ENCODE measurements at places on chromosomes 16 and 17.

- no peak for DNase-seq
Measured at GRCh38 chr17:9142772-9143494, 121.6 kb downstream of the NTN1 start.

- no peak for DNase-seq
Measured at GRCh38 chr16:83366228-83366627, 441.6 kb upstream of the HSBP1 start.

DNA sequence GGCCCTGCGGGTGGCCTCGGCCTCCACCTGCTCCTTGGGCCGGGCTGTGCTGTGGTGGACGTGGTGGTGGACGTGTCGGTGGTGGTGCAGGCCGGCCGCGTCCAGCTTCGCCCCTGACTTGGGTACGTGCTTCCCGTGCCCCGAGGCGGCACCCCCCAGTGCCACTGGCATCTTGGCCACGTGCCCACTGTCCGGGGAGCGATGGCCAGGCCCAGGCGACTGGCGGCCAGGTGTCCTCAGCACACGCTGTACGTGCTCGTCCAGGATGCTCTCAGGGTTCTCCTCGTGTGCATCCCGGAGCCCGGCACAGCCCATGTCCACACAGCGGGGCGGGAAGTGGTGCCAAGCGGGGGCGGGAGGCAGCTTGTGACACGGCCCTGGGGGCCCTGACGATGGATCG, 14.9 kb downstream of the PDIA2 start:
- DNase-seq: no peak

- DNase-seq: no peak
Measured at GRCh38 chr17:16470265-16470664, 21.7 kb downstream of the LRRC75A start.

GRCh38 chr17:16438173-16438556, 22.8 kb downstream of the TRPV2 start:
- no peak for DNase-seq

DNA sequence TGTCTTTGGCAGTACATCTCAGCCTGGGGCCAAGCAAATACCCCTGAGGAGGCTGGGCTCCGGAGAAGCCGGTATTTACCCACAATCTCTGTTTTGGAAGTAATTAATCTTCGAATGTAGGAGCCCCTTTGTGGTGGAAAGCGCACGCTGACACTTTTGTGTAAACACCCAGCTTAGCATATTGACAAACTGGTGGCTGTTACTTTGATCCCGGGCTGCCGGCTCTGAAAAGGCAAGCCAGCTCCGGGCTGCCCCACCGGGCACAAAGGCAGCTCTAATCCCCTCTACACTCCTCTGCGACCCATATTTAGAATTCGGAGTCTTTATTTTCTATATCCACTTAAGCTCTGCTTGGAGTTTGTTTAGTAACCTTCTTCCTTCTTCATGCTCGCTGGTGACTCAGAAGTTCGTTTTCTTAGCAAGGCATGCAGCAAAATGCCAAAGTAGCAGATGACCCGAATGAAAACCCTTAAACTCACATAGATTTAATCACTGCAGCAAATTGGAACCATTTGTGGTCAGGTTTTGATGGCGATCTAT, 144.0 kb upstream of the IRX3 start:
- peak; percentile 33 for DNase-seq

GRCh38 chr17:79650283-79650682, 39.4 kb upstream of the RBFOX3 start:
- DNase-seq: no peak

GRCh38 chr16:80027007-80027965, 426.7 kb upstream of the MAF start:
- peak; percentile 74 for DNase-seq

DNA sequence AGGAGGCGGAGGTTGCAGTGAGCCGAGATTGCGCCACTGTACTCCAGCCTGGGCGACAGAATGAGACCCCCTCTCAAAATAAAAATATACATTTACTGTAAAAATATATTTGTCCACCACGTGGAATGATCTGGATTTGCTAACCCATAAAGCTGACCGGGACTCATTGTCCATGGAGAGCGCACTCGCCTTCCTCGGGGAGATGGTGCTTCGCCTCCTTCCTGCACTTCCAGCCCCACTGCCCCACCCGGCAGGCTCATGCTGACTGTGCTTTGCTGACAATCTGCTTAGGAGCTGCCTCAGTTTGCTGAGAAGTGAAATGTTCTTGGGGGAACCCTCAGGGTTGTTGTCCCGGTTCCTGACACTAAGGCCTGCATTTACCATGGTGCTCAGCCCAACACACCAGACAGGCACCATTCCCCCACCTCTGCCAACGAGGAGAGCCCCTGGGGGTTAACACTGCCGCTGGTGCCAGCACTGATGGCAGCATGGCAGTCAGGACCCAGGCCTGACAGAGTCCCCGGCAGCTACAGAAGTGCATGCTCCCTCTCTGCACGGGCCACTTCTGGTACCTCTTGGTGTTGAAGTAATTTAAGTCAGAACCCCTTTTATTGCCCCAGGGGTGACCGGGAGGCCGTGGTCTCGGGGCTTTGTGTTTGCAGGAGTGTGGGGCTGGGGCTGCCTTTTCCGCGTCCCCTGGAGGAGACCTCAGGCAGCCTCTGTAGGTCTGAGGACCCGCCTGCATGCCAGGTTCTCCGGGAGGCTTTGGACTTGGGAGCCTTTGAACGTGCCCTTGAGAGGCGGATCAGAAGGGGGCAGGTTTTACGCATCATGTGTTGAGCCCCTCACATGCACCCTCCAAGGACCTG, 2.5 kb downstream of the NUBP2 start:
- no peak for DNase-seq

GRCh38 chr16:1771864-1772361, 570 bp upstream of the NME3 start:
- no peak for DNase-seq

- DNase-seq: no peak
Measured at GRCh38 chr17:27403480-27404005, 52.7 kb upstream of the KSR1 start.

- no peak for DNase-seq
Measured at GRCh38 chr17:72295916-72296315, 175.1 kb downstream of the SOX9 start.

- DNase-seq: no peak
Measured at GRCh38 chr17:39925282-39926134, 1.9 kb downstream of the ORMDL3 start.

DNA sequence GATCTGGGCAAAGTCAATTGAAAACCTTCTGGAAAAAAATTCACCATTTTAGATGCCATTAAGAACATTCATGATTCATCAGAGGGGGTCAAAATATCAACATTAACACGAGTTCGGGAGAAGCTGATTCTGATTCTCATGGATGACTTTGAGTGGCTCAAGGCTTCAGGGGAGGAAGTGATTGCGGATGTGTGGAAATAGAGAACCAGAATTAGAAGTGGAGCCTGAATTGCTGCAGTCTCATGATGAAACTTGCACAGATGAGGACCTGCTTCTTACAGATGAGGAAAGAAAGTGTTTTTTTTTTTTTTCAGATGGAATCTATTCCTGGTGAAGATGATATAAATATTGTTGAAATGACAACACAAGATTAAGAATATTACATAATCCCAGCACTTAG, 12.9 kb downstream of the ITGAX start:
- DNase-seq: no peak

DNA sequence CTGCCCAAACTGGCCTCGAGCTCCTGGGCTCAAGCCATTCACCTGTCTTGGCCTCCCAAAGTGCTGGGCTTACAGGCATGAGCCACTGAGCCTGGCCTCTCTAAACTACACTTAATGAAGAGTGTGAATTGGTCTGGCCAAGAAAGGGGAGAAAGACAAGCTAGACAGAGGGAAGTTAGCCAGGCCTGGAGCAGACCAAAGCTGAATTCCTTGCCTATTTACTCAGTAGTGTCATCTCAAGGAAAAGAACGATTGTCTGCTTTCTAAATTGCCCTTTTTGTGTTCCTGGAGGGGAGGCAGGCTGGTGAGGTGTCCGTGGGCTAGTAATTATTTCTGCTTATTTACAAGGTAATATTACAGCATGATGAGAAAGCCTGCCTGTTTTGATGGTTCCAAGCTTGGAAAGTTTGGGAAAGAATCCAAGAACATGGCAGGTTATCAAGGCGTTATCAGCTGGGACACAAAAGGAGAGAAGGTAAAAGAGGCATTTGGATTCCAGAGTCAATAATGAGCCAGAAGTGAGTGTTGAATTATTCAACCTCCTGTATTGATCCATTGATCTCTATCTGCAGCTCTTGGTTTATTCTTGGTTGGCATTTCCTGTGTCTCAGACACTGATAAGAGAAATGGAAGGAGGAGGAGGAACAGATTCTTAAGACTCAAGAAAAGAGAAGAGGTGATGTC, 6.3 kb upstream of the CBFB start:
- DNase-seq: no peak

DNA sequence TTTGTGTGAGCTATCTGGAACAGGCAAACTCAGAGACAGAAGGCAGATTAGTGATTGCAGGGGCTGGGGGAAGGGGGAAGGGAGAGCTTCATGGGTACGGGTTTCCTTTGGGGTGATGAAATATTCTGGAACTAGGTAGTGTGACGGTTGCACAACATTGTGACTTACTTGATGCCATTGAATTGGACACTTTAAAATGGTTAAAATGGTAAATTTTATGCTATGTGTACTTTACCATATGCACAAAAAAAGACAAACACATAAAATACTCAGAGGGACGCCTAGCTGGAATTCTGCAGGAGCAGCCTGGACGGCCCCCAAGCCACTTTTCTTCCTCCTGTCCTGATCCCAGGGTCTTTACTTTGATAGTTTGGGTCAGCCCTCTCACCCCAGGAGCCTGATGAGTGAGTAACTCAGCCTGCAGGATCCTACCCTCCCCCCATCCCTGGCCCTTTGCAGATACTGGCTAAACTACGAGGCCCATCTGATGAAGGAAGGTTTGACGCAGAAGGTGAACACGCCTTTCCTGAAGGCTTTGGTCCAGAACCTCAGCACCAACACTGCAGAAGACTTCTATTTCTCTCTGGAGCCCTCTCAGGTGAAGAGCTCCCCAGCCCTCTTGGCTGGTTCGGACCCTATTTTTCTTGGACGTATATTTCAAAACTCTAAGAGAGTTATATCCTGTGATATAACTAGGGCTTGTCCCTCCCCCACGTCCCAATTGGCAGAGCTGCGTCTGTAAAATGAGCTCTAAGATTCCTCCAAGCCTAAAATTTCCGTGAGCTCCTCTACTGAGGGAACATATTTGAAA, 7.8 kb downstream of the ADGRG3 start:
- no peak for DNase-seq

Measured in amniotic stem cell (primary cell).